ENCODE measurements at places on chromosomes 2 and 18.

- no peak for DNase-seq
Measured at GRCh38 chr2:191881982-191882816, 35.3 kb upstream of the CAVIN2 start.

DNA sequence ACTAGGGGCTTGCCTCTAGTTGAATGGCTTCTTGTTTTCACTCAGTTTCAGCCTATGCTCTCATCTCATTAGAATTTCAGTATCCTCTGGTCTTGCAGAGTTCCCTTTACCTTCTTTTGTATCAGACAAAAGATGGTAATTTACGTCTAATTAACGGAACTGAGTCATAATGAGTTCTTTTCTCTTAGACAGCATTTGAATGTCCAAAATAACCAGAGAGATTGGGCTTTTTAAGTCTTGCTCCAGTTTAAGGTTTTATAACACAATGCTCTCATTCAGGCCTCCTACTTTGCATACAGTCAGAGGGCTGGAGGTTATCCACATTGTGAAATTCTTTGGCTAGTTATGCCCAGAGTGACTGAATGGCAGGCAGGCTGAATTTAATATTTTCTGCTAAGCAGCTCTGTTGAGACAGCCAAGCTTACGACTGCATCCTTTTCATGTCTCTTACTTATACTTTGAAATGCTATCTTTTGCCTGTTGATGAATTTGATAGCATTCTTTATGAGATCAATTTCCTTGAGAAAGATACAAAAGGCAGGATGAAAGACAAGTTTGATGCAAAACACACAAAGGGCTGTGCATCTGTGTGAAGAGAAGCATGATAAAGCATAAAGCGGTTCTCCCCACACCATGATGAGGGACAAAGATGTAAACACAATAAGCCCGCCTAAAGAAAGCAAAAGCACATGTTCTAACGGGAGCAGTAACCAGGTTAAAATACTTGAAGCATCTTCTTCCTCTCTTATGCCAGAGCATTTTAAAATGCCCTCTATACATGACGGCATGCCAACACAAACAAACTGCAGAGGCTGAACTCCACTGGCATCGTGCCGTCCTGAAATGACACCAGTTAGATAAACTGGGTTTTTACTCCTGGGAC, 90.0 kb downstream of the CDH2 start:
- DNase-seq = no peak

GRCh38 chr2:120230515-120231471, 7.6 kb upstream of the TMEM185B start:
- DNase-seq = no peak

GRCh38 chr2:191846515-191847476, at the start of gene CAVIN2:
TSS of gene CAVIN2 (minus strand) at chr2:191847088. CDS start at chr2:191846925, 163 bp downstream.
- no peak for DNase-seq

- DNase-seq = no peak
Measured at GRCh38 chr18:55458456-55459203, 129.4 kb downstream of the TCF4 start.
